ENCODE measurements at places on chromosomes 2 and 18.

DNA sequence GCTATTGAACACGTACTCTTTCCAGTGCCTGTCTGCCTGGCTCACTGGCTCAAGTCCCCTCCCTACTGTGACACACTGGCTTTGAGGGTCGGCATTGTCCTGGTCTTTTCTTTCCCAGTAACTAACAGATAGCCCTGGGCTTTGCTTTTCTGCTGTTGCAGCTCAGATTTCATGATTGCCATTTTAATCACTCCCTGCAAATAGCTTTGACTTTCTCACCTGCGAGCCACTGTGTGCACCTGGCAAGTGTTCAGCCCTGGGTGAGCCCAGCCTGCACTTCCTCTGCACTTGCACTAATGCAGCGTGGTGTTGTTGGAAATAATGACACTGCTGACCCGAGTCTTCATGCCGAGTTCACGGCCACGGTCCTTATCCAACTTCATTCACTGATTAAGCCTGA, 52.9 kb downstream of the DCDC2C start:
- DNase-seq: no peak

GRCh38 chr2:69083235-69083748, 70.3 kb downstream of the ANTXR1 start:
- peak; percentile 13 for DNase-seq

DNA sequence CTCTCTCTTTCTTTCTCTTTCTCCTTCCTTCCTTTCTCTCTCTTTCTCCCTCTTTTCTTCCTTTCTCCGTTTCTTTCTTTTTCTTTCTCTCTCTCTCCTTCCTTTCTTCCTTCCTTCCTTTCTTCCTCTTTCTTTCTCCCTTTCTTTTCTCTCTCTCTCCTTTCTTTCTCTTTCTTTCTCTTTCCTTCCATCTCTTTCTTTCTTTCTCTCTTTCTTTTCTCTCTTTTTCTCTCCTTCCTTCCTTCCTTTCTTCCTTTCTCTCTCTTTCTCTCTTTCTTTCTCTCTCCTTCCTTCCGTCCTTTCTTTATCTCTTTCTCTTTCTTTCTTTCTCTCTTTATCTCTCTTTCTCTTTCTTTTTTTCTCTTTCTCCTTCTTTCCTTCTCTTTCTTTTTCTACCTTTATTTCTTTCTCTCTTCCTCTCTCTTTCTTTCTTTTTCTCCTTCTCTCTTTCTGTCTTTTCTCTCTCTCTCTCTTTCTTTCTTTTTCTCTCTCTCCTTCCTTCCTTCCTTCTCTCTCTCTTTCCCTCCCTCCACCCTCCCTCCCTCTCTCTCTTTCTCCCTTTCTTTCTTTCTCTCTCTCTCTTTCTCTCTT, 32.3 kb upstream of the ODC1 start:
- no peak for DNase-seq

DNA sequence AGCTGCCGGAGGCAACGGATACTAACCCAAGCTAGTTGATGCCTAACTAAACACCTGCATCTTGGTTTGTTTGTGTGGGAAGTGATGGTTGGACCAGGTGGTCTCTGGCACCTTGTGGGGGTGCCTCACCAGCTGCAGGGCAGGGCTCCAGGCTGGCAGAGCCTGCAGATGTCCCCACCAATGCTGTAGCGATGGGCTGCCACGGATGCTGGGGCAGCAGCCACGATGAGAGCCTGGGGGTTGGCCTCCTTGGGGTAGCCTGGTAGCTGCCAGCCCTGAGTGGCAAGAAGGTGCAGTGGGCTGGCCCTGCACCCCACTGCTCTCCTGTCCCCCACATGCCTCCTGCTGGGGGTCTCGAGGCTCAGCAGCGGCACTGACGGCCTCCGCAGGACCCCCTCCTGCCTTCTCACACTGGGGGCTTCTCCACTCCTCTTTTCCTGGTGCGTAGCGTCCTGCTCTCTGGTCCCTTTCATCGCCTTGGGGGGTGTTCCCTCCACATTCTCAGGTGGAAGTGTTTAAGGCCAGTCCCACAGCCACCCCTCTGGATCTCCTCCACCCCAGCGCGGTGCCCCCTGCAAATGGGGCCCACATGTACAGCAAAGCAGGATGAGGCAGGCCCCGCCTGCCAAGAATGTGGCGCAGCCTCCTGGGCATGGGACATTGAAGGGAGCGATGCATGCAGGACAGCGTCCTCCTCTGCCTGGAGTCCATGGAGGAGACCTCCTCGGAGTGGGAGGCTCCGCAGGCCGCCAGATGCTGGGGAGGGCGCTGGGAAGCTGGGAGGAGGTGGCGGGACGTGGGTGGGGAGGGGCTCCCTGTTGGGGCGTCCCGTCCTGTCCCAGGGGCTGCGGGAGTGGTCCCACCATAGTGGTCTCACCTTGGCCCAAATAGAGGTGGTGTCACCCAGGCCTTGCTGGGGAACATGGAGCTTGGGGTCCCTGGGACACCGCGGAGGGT, 173.1 kb downstream of the ASB1 start:
- no peak for DNase-seq

- DNase-seq: no peak
Observed at GRCh38 chr2:142052220-142052863, 78.5 kb downstream of the LRP1B start.

DNA sequence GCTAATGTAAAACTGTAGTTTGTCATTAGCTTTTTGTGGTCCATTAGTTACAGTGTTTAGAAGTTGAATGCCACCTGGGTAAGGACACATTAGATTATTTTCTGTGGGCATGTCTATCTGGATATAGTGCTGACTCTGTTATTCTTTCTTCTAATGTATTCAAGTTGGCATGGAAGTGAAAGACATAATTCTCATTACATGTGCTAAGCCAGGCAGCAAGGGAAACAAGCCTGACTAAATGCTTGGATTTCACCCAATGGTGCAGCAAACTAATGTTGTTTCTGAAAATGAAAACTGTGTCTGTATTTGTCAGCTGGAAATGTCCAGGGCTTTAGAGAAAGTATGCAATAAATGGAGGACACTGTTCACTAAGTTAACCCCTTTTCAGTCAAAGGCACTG, 100.7 kb downstream of the NUP35 start:
- DNase-seq: no peak

DNA sequence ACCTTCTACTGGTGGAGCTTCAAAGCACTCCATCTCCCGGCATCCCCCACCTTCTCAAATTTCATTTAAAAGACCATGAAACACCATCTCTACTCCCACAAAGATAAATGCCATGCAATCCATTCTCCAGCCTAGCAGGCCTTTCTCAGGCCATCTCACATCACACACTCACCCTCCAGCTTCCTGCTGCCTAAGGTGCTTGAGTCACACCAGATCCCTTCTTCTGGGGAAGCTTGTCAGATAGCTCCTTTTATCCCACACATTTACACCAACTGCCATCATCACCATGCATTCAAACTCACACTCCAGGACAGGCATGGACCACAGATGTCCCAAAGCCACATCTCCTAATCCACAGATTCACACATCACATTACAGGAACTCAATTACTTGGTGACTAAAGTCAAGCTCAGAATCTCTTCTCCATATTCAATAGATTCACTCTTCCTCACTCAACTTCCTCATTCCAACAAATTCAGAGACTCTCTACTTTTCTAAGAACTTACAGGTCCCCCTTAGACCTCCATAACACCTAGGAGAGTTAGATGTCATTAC, 292.5 kb downstream of the TNS1 start:
- no peak for DNase-seq

- no peak for DNase-seq
Observed at GRCh38 chr18:1480309-1480708, 575.6 kb downstream of the ADCYAP1 start.

GRCh38 chr2:176423819-176424218, 154.6 kb downstream of the MTX2 start:
- DNase-seq: no peak

- DNase-seq: no peak
Observed at GRCh38 chr18:44482761-44483160, 197.9 kb upstream of the SETBP1 start.

GRCh38 chr2:58893656-58894351, 652.7 kb upstream of the FANCL start:
- no peak for DNase-seq

- DNase-seq: peak; percentile 23
Observed at GRCh38 chr18:67916097-67916496, 399.6 kb upstream of the DSEL start.

- DNase-seq: no peak
Observed at GRCh38 chr2:223994562-223995162, 37.4 kb downstream of the MRPL44 start.

DNA sequence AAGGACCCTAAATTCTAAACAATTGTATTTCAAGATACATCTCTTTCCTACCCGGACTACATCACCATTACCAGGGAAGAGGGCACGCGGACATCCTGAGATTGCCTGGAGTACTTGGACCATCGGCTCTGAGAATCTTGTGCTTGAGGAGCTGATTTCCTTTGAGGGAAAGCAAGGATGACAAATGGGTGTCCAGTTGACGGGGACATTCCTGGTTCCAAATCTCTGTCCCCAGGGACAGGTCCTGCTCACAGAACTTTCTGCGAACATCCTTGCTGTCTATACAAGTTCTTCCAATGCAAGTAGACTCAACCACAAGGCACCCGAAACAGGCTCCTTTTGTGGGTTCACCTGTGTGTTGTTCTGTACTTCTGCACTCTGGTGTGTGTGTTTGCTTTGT, 289.5 kb upstream of the MYT1L start:
- DNase-seq: no peak

- no peak for DNase-seq
Observed at GRCh38 chr2:42601076-42601475, 32.6 kb downstream of the MTA3 start.

DNA sequence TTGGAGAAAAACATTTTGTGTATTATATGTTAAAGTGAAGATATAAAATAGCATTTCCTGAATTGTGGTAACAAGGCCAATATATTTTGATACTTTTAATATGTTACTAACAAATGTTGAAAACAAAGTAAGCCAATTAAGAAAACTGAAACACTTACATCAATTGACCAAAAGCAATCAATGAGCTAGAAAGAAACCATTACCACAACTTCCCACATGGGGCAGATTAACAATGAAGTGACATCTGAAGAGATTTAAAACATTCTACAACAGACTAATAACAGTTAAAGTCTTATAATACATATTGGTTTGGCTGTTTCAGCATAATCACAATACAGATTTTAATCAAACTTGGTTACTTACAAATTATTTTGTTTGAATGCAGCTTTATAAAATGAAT, 282.4 kb upstream of the NETO1 start:
- DNase-seq: no peak

- DNase-seq: no peak
Observed at GRCh38 chr2:42116195-42117181, 52.7 kb upstream of the EML4 start.

DNA sequence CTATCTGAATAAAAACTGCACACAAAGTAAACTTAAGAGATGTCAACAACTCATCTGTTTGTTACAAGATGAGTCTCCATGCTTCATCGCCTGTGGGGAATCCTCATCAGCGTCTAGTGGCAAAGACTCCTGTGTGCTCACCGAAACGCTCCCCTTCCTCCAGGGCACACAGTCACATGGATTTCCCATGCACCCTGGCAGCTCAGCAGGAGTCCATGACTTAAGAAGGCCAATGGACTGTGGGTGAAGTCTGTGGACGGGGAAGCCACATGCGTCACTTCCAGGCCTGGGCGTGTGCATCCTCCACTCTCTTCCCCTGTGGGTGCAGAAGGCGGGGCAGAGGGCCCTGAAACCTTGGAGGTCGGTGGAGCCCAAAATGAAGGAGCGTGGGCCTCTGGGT, 41.1 kb downstream of the ID2 start:
- DNase-seq: no peak

DNA sequence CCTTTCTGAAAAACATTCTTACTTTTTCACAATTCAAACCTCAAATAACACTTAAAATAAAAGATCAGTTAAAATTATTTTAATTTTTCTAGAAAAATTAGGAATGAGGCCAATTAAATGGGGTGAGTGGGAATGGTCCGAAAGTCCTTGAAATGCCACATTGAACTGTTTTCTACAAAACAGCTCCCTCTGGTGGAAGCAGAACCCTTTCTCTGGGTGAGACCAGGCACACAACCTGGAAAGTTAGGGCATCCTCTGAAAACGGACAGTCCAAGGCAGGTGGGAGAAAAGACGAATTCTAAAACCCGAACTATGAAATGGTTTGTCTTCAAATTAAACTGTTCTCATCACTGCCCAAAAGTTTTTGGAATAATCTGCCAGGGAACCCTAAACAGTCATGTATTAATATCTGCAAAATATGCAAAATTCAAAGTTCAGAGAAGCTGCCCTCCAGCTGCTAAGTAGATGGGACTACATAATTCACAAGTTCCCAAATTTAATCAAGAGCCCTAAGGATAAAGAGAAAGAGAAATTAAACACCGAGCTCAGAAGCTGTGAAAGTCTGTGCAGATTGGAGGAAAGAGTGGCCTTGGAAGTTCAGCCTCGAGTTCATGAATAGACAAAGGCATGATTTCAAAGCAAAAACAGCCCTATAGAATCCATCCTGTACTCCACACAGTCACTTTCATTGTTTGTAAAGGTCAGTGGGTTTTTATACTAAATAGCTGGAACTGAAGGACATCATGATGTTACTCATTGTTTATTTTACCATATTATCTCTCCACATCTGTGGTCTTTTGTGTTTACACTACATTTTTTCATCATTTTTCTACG, 108.3 kb downstream of the PIEZO2 start:
- peak; percentile 31 for DNase-seq

Measured in NCI-H524 (cell line).